ENCODE measurements at places on chromosomes 2 and 18.

- DNase-seq: peak; percentile 67
Observed at GRCh38 chr2:190159453-190159852, 96.9 kb upstream of the MSTN start.

DNA sequence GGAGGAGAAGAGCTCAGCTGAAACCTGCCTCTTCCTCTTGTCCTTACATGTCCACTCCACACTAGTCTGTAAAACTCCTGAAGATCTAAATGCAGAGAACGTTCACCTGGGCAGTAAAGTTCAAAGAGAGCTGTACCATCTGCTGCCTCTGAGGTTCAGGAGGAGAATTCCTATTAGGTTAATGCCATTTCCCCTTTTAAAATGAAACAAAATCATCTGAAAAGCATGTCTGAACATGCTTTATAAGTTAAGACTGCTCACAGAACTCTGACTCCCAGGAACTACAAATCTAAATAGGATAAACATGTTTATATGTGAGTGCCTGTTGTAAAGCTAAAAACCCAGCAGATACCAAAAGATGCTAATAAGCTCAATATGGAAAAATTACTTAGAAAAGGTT is 164.4 kb downstream of the AFF3 start:
- peak; percentile 27 for DNase-seq

DNA sequence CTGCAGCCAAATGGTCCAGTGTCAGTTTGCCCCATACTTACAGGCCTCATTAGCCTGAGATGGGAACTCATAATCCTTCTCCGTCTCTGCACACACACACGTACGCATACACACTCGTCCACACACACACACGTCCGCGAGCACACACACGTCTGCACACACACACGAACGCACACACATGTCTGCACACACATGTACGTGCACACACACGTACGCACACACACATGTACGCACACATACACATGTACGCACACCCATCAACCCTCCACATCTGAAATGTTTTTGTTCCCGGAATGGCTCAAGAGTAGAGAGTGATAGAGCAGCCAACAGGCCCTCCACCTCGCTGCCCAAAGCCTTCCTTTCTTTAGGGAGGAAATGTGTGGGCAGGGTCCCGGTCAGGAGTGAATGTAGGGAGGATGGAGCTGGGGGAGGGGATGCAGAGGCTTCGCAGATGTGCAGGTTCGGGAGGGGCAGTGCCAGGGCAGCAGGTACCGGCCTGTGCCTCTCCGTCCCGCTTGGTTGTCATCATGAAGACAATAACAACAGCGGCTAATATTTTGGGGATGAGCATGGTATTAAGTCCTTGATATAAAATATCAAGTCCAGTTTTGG is 52.7 kb downstream of the PTGR3 start:
- DNase-seq: no peak

DNA sequence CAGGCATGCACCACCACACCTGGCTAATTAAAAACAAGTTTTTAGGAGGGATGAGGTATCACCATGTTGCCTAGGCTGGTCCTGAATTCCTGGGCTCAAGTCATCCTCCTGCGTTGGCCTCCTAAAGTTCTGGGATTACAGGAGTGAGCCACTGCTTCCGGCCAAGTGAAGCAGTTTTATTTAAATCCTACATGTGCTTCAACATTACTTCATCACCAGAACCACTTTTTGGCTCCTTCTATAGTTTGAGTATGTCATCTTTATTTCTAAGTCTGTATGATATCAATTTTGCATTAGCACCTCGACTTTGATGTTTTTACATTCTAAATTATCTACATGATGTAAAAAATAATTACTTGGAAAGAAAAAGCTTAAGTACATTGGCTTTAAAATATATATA is 144.3 kb downstream of the FMNL2 start:
- DNase-seq: no peak

GRCh38 chr2:104863468-104864279 is 9.8 kb downstream of the POU3F3 start:
- no peak for DNase-seq

- DNase-seq: no peak
Observed at GRCh38 chr18:63100630-63101055, 218.9 kb downstream of the BCL2 start.

DNA sequence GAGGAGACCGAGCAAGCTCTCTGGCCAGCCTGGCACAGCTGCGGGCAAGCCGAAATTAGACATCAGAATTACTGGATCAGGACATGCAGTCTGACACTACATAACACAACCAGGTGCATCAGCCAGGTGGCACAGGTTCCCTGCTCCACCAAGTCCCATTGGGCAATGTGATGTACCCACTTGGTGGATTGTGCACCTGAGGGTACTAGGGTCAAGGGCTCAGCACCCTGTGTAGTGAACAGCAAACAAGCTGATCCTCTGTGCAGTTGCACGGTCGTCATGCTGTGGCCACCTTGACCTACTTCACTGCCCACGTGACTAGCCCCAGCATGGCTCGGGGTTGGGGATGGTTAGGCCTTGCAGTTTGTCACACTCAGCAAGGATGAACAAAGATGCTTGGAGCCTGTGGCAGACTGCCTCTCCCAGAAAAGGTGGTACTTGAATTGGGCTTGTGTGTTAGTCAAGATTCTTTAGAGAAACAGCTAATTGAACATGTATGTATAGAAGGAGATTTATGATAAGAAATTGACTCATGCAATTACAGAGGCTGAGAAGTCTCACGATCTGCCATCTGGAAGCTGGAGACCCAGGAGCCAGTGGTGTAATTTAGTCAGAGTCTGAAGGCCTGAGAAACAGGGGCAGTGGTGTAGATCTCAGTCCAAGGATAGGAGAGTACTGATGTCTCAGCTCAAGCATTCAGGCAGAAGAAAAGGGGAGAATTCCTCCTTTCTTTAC is 71.4 kb upstream of the TMEM87B start:
- DNase-seq: no peak

DNA sequence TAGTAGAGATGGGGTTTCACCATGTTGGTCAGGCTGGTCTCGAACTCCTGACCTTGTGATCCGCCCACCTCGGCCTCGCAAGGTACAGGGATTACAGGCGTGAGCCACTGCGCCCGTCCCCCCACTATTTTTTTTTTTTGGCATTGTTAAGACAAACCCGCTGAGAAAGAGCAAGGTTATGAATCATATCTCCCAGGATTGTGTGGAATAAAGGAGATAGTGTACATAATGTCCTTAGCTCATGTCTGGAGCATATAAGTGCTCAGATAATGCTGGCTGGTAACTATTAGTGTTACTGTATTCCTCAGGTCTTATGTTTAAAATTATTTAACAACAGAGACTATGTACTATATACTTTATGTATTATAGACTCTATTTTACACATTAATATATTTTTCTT is 36.0 kb downstream of the TTC27 start:
- DNase-seq: no peak

- DNase-seq: no peak
Observed at GRCh38 chr18:71899707-71900472, 644.3 kb downstream of the CBLN2 start.

DNA sequence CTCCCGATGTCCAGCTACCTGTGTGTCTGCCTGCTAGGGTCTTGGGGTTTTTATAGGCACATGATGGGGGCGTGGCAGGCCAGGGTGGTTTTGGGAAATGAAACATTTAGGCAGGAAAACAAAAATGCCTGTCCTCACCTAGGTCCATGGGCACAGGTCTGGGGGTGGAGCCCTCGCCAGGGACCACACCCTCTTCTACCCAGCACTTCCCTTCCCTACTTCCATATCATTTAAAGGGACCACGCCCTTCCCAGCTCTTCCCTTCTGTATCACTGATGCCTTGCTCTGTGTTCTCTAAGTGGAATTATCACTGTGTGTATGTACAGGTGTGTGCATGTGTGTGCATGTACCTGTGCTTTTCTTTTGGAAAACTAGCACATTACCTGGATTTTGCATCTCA is 6.3 kb downstream of the UGT1A1 start:
- no peak for DNase-seq

GRCh38 chr18:55908901-55909366 is 320.9 kb upstream of the TCF4 start:
- DNase-seq: no peak

DNA sequence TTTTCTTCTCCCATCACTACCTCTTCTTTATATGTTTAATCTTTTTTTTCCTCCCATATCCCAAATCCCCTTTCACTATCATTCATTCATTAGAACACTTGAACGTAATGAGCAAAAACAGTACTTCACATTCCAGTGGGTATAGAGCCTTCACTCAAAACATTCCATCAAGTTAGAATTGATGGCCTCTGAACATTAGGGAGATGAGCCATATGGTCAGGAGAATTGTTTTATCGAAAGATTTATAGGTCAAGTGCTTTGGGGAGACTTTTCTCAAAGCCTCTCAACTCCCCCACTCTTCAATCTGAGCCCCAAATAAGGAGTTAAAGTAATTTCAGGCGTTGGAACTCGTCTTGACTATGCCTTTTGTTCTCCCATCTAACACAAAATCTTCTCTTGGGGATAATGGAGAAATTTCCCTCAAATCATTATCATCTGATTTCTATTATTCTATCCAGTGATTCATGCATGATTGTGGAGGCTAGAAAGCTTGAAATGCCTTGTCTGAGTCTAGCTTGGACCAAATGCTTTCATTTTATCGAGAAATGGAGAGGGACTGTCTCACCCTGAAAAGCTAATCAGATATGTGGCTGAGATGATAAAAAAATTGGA is 79.2 kb downstream of the KIAA2012 start:
- DNase-seq: no peak

GRCh38 chr2:27953077-27953476 is 62.5 kb downstream of the BABAM2 start:
- no peak for DNase-seq

GRCh38 chr2:207240649-207241048 is 74.9 kb upstream of the KLF7 start:
- no peak for DNase-seq

DNA sequence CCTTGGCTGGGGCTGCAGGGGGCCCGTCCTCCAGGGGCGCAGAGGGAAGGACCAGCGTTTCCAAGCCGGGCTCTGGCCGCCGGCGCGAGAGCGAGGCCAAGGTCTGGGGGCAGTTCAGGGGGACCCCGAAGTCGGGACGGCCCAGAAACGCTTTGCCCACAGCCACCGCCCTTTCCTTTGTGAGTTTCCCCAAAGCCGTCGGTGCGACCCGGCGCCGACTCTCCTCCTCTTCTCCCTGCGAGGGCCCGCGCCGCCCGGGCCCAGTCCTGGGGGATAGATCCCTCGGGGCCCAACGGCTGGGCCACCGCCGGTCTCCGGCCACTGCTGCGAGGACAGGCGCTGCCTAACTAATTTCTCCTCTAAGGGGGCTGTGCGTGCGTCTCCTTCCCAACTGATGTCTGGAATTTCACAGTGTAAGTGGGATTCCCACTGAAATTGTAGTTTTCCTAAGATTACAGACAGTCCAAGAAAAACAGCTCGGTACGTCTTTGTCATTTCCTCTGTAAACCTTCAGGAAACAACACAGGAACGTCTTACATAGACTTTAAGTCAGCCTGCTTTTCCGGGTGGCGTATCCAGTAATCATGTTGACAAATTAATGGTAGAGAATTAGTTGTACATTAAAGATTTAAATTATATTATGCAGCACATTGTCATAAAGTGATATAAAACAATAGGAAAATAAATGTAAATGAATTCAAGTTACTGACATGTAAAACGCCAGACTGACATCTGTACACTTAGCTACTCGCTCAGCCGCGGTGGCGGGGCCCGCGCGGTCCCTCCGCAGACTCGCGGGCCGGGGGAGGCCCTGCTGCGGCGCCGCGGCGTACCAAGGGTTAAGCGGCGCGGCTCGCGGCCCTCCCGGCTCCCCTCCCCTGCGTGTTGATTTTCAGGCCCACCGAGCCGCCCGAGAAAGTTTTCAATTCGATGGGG is 139.4 kb upstream of the SIX3 start:
- peak; percentile 10 for DNase-seq

DNA sequence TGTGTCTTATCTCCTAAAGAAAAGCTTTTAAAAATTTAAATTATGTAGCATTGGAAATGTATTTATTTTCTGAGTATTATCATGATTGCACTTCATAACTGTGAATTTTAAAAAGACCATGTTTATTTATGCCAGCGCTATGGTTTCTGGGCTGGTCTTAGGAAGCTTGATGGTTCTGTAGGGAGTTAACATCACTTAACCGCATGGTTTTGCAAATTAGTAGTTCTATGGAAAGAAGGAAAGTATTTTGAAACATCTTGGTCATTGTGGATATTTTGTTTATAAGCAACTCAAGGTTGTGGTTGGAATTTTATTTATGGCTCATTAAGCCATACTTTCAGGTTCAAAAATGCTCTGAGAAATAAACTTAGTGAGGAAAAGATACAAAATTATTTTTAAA is 549.4 kb downstream of the STK39 start:
- DNase-seq: no peak

DNA sequence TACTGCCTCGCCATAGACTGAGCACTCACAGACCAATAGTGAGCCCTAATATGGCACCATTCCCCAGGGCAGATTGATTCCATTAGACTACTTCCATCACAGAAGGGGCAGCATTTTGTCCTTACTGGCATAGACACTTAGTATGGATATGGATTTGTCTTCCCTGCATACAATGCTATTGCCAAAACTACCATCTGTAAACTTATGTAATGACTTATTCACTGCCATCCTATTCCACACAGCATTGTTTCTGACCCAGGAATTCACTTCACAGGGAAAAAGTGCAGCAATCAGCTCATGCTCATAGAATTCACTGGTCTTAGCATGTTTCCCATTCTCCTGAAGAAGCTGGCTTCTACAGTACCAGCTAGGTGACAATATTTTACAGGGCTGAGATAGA is 179.0 kb downstream of the PPP1R1C start:
- no peak for DNase-seq

DNA sequence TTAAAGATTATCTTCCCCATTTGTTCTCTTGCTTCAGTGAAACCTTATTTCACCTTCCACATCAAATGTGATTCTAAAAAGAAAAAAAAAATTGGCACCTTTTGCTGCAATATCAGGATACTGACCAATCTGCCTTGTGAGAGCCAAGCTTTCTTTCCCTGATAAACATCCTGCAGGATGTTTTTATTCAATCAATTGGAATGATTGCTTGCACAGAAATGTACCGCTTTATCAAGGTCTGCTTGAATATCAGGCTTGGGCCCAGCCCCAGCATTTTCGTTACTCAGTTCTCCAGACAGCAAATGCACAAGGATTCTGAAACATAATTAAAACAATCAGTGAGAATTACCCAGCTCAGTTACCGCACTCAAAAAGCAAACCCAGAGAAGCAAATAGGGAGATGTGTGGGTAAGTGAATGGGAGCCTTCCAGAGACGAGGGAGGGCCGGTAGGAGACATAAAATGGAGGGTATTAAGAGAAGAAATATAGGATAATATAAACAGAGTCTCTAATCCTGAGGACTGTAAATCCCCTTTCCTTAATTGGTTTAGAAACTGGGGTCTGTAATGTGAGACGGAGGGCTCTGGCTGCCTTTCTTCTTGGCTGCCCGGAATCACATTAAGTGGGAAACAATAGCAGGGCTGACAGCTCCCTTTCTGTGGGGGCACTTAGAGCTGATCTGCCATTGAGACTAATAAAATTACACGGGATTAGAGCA is 291.8 kb downstream of the ICOS start:
- DNase-seq: no peak

Measured in epithelial cell of esophagus (primary cell).